ENCODE measurements at places on chromosomes 5 and 9. TPM values are rescaled to one million over a fixed set of nuclear protein-coding genes. Genes with fewer than 3 reads are reported as not detected.

DNA sequence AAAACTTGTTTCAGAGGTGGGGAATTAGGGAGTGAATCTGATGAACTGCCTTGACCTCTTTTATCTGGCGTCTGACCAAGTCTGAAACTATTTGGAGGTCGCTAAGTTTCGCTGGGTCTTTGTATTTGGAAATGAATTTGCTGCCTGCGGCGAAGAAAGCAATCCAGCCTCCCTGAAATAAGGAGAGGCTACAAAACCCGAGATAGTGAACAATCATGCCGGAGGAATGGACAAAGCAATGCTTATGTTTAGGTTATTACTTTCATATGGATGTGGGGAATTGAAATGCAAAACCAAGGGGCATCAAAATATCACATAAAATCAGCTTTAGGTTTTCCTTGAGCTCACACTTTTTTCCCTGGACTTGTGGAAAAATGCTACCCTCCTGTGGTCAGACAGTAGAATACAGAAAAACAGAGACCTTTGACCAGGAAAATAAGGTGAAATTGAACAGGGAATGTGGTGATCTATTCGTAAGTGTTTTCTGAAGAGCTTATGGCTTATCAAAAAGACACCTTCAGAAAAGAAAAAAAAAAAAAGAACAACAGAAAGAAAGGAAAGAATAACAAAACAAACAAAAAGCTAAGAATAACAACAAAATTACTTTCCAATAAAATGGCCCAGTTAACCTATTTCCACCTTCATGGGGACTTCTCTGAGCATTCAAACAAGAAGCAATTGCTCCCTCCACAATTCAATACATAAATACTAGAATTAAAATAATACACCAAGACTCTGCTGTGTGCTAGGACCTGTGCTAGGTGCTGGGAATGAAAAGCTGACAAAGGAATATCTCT lies 68.6 kb upstream of the DPYSL3 start:
- DNase-seq: no peak

DNA sequence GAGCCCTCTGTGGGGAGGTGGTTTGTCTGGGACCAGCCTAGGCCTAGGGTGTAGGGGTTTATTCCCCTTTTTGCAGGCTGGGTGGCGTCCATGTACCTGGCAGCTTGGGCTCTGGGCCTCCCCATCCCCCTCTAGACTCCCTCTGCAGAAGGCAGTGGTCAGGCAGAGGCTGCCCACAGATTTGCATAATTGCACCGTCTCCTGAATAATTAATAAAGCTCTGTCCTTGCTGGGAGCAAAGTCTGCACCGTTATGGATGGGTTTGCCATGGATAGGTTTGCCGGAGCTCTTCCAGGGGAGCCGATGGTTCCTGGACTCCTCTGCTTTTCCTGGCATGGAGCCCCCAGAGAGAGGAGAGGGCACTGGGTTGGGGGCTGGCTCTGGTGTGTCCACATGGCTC lies 60.4 kb downstream of the DAB2IP start:
- no peak for DNase-seq

PCDHGA6 gene
- total RNA-seq: 0.42 TPM

- DNase-seq: peak; percentile 21
Observed at GRCh38 chr5:140372971-140373487, 13.0 kb downstream of the SLC4A9 start.

GRCh38 chr5:133618141-133618540 lies 5.8 kb upstream of the FSTL4 start:
- no peak for DNase-seq

DNA sequence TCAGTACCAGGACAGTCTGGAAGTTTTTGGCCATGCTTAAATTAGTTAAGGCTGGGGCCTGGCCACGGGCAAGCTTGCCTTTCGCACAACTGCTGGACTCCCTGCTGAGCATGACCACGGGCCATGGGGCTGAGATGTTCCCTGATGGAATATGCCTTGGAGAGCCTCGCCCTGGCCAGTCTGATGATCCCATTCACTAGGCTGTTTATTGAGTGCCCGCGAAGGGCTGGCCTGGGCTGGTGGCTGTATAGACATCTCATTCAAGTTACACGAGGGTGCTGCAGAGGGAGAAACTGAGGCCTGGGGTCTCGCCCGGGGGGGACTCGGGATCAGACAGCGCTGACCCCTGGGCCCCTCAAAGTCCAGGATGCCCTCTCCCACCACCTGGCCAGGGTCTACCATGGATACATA lies 7.8 kb upstream of the RXRA start:
- DNase-seq: no peak

- DNase-seq: no peak
Observed at GRCh38 chr5:21862986-21863385, 990.2 kb downstream of the CDH12 start.
